C1 segment of cervical spinal cord (tissue), 14 donors: ENCODE measurements at places on chromosomes 5 and 9.
A peak's percentile ranks its signal among the peaks of the same experiment; 100 is the strongest.

- peak; percentile 54 for DNase-seq
These were observed 131.6 kb upstream of the NIPBL start for GRCh38 chr5:36744773-36745589.

GRCh38 chr5:10859393-10860195, 98.6 kb upstream of the DAP start:
- DNase-seq: no peak

DNA sequence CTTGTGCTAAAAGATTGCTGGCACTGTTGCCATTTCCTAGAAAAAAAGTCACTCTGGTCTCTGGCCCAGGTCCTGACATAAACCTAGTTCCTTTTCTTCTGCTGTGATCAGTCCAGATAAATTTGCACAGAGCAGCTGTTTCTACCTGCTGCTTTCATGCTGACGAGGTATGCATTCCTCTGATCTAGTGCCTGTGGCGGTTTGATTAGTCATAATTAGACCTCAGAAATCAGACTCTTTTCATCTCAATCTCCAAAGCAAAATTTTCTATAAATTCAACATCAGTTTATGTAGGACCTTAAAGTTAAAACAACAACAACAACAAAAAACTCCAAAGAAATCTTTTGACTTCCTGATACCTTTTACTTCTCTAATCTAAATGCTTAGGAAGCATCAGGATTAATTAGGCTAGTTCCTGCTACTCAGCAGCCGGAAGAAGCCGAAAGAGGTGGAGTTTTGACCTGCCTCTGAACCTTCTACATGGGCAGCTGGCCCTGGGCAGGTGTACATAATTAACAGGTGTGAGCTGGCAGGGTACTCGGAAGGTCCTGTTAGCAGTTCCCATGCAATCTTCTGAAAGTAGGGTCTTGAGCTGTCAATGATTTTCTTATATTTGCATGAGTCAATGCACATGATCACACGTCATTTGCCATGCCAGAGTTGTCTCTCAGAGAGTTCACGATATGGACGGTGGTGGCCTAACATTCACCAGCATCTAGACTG, 83.3 kb upstream of the CCDC112 start:
- DNase-seq: no peak

GRCh38 chr9:70285981-70286598, 27.3 kb downstream of the SMC5 start:
- no peak for DNase-seq

DNA sequence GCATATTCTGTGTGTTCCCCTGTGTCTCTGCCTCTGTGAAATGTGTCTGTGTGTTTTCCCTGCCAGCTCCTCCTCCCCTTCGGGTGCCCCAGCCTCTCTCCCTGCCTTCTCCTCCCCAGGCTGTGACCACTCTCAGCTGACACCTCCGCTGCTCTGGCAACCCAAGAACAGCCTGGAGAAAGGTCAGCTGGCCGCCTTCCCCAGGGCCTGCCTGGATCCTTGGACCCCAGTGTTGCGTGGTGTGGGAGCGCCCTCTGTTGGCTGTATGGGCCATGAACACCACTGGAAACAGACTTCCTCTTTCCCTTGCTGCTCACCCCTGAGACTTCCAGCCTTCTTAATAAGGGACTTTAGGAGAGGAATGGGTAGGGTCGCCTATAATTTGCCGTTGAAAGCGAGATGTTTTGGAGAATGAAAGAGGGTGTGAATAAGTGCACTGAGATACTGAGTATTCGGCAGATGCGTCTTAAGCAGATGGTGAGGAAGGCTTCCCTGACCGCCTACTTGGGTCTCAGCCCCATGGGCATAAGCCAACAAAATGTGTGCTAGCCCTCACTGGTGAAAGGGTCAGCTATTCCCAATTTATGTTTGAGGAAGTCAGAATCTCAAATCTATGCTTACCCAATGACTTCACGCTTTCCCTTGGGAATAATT, 114.9 kb upstream of the TRIM32 start:
- DNase-seq: peak; percentile 42

DNA sequence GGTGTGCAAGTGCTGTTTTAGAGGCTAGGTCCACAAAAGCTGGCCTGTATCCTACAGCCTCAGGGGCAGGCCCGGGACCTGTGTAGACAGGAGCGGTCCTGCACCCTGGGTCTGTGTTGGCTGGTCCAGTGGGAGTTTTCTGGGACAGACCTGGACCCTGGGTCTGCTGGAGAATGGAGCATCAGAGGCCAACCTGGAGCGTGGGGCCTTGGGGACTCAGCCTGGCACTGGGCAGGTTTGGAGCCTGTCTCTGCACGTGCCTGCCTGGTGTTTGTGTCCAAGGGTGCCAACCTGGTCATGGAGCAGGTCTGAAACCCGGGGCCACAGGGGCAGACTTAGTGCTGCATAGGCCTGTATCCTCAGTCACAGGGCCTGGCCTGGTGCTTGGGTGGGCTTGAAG, 45.8 kb downstream of the SRFBP1 start:
- DNase-seq: no peak

GRCh38 chr5:132266031-132266835, 8.7 kb downstream of the PDLIM4 start:
- DNase-seq: no peak

DNA sequence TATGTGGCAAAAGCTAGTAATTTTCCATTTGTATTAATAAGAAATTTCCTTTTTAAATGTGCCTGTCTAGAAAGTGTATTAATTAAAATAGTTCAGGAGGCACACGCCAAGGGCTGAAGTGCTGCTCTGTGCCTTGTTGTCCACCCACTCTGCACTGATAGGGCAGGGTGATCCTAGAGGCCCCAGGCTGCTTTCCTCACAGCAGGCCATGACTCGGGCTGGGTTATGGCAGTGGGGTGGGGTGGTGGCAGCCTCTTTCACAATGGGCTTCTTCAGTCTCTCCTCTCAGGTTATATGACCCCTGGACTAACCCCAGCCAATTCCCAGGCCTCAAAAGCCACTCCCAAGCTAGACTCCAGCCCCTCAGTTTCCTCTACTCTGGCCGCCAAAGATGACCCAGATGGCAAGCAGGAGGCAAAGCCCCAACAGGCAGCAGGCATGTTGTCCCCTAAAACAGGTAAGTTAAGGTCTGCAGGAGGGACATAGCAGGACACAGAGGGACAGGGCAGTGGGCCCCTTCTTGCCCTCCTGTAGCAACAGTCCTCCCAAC, 19.5 kb downstream of the CD74 start:
- no peak for DNase-seq

DNA sequence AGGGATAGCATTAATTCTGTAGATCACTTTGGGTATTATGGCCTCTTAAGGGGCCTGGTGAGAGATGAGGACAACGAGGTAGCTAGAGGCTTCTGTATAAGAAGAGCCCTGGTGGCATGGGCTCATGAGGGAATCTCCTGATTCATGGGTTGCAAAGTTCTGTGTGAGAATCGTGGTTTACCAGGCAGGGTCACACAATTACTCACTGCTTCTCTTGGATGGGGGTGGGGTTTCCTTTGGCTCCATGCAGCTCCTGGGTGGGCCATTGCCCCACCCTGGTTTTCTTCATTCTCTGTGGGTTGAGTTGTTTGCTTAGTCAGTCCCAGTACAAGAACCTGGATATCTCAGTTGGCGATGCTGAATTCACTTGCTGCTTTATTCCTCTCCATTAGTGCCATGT, 30.9 kb upstream of the TNFSF15 start:
- no peak for DNase-seq

- no peak for DNase-seq
These were observed 43.4 kb upstream of the TMC1 start for GRCh38 chr9:72477930-72478518.

DNA sequence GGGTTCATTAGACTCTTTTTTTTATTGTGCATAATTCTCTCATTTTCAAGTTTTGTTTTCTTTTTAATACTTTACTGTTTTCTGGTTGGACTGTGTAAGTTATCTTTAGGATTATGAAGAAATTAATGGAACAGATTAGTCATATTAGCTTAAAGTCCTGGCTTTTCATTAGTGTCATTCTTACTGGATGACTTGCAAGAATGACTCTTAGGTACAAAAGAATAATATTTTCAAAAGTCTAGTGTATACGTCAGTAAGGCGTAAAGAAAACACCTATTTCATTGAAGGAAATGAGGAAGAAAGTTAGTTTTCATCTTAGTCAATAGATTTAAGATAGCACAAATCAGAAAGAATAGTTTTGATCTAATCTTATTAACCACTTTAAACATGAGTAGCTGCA, 20.4 kb downstream of the UHRF2 start:
- DNase-seq: no peak

GRCh38 chr9:90099262-90099963, 494.6 kb downstream of the GADD45G start:
- no peak for DNase-seq

DNA sequence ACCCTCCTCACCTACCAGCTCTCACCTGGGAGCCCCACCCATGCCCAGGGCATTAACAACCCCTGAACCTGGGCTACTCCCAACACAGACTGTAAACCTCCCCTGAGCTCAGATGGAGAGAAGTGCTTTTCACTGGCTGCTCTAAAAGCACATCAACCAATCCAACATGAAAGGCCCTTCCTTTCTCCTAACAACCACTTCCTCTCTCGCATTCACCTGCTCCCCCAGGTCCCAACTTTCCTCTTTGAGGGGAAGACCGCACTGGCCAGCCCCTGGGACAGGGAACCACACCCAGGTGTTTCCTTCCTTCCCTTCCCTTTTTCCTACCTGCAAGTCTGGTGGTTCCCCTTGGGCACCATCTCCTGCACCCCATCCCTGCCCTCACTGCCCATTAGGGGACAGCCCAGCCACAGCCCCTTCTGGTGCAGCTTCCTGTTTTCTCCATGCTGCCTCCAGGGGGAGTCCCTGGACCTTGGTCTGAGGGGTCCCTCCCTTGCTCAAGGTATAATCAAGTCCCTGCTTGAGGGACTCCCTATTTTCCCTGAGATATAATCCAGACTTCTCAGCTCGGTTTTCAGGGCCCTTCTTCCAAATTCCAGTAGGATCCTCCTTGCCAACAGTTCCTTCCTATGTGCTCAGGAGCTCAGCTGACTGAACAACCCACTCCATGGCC, 30.5 kb upstream of the DAB2IP start:
- no peak for DNase-seq
